ENCODE measurements at places on chromosomes 4 and X.

GRCh38 chr4:10082047-10082446 lies 34.6 kb downstream of the WDR1 start:
- no peak for DNase-seq

- no peak for DNase-seq
Measured at GRCh38 chr4:86822136-86822535, 27.0 kb downstream of the SLC10A6 start.

- DNase-seq, result no peak
Measured at GRCh38 chr4:102809190-102809589, 18.2 kb downstream of the UBE2D3 start.

GRCh38 chr4:114385195-114385985 lies 213.2 kb upstream of the UGT8 start:
- DNase-seq, result no peak

GRCh38 chr4:75930152-75930551 lies 10.7 kb downstream of the NAAA start:
- no peak for DNase-seq

- peak; percentile 87 for DNase-seq
Measured at GRCh38 chrX:119468551-119469312, 488 bp downstream of the SLC25A5 start.

DNA sequence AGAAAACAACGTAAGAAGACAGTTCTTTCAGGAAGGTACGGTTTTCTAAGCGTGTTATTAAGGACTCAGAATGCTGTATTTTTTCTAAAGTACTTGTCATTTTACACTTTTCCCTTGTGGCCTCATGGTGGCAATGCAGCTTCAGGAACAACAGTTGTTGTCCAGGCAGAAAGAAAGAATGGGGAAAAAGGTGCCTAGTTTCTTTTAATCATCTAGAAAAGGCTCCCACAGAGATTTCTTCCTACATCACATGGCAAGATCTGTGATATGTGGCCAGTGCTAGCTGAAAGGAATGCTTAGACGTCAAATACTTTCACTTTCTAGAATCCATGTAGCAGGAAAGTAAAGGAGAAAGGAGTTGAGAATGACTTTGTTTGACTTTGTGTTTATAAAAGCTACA lies 49.0 kb upstream of the TRAM1L1 start:
- no peak for DNase-seq

GRCh38 chr4:124484008-124484407 lies 228.5 kb downstream of the ANKRD50 start:
- DNase-seq, result no peak

Data from T-cell (primary cell).